ENCODE measurements at places on chromosomes 5 and 9. TPM values are rescaled to one million over a fixed set of nuclear protein-coding genes. Genes with fewer than 3 reads are reported as not detected.

Gene PCDHGB3
- total RNA-seq, result 2.8 TPM

Gene SHISAL2B
- not detected for total RNA-seq

Gene KCNV2
- total RNA-seq, result not detected

Gene CARD6
- 7.1 TPM for total RNA-seq

Gene C1QTNF3
- total RNA-seq, result 0.11 TPM

Gene CARTPT
- not detected for total RNA-seq

Gene GLRA1
- not detected for total RNA-seq

Gene SPAG8
- total RNA-seq, result 0.76 TPM

Gene C5orf58
- total RNA-seq, result not detected

Gene HSD17B3
- not detected for total RNA-seq

Gene NMUR2
- total RNA-seq, result not detected

DNA sequence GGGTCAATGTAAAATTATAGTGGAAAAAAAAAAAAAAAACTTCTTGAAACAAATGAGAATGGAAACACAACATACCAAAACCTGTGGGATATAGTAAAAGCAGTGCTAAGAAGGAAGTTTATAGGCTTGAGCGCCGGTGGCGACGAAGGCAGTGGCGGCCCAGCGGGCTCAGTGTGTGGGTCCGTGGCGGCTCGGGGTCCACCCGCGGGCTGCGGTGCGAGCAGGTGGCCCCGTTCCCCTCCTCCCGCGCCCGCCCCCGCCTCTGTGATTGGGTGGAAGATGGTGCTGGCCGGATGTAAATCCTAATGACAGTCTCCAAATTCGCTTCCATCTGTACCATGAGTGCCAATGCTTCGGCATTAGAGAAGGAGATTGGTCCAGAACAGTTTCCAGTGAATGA lies 57.5 kb upstream of the TLX3 start:
- no peak for DNase-seq

- DNase-seq, result no peak
Measured at GRCh38 chr5:45037927-45038326, 229.2 kb downstream of the MRPS30 start.

- DNase-seq, result no peak
Measured at GRCh38 chr5:119011186-119011585, 22.8 kb upstream of the DTWD2 start.

GRCh38 chr9:4837261-4838188 lies 44.8 kb downstream of the RCL1 start:
- peak; percentile 94 for DNase-seq

GRCh38 chr5:69364414-69364813 lies 4.9 kb downstream of the AK6 start:
- DNase-seq, result peak; percentile 63

- DNase-seq, result peak; percentile 54
Measured at GRCh38 chr9:85741095-85741874, 469 bp downstream of the AGTPBP1 start.

- no peak for DNase-seq
Measured at GRCh38 chr5:40569546-40570270, 110.0 kb upstream of the PTGER4 start.

DNA sequence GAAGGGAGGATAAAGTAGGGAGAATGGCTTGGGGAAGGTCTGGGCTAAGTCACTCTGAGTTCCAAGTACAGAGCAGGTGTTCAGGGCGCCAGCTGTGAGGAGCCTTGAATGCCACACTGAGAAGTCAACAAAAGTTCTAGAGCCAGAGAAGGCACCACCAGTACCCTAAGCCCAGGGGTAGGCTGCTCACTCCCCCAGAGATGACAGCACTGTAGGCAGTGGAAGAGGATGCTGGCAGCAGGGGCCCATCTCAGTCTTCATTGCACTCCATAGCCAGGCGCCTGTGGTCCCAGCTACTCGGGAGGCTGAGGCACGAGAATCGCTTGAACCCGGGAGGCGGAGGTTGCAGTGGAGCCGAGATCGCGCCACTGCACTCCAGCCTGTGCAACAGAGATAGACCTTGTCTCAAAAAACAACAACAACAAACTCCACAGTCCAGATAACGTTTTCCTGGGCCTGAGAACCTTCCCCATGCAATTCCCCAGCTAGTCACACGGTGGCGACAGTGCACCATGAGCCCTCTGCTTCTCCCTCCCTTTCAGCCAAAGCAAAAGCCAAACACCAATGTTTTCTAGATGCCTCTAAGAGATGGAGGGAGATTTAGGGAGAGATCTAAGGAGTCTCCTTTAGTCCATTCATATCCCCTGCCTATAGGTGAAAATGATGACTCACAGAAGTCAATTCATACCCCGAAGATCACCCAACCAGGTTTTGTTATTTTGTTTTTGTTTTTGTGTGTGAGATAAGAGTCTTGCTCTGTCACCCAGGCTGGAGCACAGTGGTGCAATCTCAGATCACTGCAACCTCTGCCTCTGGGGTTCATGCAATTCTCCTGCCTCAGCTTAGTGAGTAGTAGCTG lies 19.8 kb upstream of the NSD1 start:
- DNase-seq, result peak; percentile 76

GRCh38 chr5:141533897-141534296 lies 45.0 kb downstream of the PCDHGC5 start:
- DNase-seq, result no peak

DNA sequence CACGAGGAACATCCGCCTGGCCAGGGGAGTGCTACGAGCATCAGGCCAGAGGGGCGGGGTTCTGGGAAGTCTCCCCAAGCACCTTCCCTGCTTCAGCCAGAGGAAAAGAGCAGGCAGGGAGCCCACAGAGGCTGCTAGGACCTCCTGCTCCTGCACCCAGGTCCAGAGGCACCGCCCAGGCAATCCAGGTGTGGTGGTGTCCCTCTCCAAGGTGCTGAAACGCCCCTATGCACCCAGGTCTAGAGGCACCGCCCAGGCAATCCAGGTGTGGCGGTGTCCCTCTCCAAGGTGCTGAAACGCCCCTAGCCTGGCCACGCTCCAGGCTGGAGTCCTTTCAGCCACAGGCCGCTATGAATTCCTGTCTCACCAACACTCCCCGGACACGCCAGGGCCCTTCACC lies 10.7 kb upstream of the UBAC1 start:
- DNase-seq, result no peak

DNA sequence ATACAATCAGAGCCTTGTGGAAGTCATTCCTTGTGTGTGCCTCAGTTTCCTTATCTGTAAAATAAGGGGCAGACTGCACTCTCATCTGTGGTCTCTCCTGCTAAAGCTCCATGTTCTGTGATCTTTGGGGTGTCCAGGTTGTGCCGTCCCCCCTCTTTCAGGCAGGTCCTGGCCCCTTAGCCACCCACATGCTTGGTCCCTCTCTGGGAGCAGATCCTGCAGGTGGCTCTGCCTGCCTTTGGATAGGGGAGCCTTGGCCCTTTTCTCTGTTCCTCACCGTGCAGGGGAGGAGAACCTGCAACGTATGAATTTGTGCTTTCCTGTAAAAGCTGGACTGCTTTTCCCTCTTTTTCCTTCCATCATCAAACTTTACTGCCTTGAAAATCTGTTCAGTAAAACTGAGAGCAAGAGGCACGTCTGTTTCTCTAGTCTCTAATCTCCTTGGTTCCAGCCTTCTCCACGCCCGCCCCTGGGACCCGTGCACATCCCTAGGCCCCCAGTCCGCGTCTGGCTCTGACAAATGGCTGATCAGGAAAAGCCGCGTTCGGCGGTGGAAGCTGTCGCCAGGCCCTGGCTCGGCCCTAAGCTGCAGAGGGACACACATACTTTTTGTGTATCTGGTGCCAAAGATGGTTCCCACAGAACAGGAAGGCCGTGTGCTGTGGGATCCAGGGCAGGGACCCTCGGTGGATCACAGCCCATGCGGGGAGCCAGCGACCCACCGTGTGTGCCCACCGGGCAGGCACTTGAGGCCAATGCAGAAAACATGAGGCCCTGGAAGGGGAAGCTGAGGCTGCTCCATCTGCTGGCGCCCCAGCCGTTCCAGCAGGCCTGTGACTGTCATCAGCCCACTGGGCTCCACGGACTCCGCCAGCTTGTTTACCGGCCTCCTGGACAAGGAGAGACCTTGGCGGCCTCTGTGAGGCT lies 43.4 kb upstream of the COL5A1 start:
- peak; percentile 37 for DNase-seq

- no peak for DNase-seq
Measured at GRCh38 chr9:33148367-33149014, 18.6 kb downstream of the B4GALT1 start.

DNA sequence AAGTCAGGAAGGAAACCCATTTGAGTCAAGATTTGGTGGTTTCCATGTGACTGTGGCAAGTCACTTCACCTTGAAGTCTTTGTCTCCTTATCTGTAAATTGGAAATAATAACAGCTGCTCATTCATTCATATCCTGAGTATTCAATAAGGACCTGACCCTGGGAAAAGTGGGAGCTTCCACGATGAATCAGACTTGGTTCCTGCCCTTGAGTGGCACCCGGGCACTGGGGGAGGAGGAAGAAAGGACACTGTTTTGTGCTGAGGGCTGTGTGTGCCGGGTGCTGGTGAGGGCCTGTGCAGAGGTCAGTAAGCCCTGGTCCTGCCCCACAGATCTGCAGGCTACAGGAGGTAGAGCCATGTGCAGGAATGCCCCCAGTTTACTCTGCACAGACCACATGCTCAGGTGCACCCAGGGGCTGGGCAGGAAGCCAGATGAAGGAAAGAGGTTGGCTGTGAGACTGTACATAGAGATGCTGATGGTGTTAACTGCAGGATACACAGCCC lies 6.8 kb downstream of the NDST1 start:
- DNase-seq, result peak; percentile 71

DNA sequence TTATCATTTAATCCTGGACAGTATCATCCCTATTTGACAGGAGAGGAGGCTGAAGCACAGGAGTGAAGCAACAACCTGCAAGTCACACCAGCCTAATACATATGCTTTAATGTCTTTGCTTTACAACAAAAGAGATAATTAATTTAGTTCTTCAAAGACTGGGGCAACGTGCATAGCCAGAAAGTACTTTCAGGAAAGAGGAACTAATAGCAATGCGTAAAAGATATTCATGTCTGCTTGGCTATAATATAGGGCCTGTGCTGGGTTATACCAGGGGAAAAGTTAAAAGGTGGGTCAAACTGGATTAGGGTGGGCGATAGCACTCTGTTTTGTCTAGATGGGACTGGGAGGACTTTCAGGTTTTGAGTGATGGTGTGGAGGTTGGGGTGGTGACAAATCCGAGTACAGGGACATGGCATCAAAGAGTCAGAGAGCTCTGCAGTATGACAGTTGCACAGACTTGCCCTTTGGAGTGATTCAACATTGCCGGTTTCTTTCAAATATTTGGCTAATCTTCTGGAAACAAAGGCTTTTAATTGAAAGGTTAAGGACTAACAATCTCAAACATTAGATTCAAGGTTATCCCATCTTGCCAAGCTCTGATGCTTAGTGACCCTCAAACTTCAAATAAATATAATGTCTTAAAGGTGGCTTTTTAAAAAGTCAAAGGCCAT lies 11.9 kb downstream of the DAB2 start:
- DNase-seq, result peak; percentile 63

GRCh38 chr5:154309371-154309745 lies 118.8 kb downstream of the GALNT10 start:
- peak; percentile 87 for DNase-seq

DNA sequence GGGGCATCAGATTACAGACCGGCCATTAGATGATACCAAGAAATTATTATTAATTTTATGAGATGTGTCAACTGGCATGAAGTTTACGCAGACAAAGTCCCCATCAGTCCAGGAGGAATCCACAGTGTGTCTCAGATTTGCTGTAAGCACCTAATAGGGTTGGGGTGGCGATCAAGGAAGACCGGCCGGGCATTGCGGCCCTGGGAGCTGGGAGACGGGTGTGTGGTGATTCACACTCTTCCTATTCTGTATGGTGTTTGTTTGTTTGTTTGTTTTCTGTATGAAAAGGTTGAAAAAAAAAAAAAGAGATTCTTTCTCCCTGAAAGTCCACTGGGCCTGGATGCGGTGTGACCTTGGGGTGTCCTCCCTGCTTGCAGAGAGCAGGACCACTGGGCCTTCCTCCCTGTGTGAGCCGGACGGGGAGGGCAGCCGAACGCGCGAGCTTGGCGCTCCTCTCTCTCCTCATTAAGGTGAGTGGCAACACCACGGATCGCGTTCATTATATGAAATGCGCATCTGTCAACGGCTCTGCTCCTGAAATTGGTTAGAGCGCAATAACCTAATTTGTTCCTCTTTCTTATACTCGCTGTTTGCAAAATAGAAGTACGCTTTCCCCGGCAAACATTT lies 15.1 kb downstream of the RASGEF1C start:
- no peak for DNase-seq

DNA sequence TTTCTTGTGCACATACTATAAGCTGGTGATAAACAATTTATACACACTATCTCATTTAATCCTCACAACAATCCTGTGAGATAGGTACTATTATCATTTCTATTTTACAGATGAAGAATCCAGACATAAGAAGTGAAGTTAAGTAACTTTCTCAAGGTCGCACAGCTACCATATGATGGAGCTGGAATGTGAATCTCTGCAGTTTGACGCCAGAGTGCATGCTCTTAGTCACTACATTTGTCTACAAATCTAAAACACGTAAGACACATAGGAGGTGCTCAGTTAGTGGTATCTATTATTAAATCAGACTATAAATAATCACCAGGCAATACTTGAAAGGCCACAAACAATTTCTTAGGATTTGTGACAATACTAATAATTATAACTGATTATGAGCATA lies 45.0 kb upstream of the CDKN2B start:
- no peak for DNase-seq

DNA sequence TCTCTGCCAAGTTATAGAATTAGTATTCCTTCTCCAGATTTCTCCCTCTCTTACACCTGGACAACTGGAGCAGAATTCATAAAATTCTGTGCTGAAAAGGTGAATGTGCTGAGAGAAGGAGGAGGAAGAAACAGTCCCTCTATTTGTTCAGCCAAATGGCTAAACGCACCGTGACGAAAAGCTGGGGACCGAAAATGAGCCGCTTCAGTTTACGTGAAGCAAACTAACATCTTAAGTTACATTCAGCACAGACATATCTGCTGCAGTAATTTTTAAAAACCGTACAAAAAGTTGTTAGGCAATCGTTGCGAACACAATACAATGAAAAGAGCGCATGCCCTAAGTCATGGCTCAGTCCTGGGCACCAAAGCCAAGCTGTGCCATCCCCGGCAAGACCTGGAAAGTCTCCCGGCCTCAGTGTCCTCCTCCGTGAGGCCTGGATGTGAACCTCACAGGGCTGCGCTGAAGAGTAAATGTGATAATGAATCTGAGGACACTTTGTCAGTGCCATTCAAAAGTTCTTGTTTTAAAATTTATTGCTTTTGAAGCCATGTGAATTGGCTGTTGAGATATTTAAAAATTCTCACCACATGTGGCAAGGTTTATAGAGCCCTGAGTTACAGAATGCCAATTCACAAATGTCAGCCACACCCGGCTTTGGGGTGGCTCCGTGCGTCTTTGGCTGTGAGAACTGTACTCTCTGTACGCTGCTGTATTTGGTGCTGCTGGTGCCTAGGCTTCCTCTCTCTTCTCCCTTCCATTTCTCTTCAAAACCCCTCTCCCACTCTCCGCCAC lies 46.3 kb downstream of the FAM240B start:
- no peak for DNase-seq

GRCh38 chr5:149210968-149211490 lies 60.6 kb upstream of the AFAP1L1 start:
- no peak for DNase-seq

DNA sequence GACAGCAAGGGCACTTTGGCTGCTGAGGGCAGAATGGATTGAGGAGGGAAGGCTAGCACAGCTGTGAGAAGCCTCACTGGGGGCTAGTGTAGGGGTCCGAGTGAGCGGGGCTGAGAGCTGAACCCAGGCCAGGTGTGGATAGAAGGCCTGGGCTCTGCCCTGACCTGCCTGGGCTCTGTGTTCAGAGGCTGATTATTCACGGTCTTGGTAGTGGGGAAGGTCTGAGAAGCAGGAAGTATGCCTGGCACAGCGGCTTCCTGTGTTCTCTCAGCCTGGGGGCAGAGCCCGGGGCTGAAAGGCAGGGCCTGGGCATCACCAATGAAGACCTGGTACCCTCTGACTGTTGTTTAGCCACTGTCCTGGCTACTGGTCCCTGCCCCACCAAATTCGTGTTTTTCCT lies 136.4 kb upstream of the TBC1D2 start:
- no peak for DNase-seq

Measured in GM23248 (cell line).